ENCODE measurements at places on chromosomes 3 and 15.

DNA sequence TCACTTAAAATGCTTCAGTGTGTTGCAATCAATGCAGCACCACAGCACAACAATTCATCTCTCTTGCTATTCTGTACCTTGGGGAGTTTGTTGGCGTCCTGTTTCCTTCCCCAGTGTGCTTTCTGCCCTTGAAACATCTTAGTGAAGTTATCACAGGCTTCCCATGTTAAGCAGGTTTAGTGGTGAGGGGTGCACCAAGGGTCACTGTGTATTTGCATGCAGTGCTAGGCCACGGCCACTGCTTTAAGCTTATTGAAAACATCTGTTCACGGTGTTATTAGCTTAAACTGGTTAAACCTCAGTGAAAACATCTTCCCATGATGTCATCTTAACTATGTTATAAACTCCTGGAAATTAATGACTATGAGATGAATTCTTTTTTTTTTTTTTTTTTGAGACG lies 217.3 kb upstream of the GOLIM4 start:
- no peak for DNase-seq

DNA sequence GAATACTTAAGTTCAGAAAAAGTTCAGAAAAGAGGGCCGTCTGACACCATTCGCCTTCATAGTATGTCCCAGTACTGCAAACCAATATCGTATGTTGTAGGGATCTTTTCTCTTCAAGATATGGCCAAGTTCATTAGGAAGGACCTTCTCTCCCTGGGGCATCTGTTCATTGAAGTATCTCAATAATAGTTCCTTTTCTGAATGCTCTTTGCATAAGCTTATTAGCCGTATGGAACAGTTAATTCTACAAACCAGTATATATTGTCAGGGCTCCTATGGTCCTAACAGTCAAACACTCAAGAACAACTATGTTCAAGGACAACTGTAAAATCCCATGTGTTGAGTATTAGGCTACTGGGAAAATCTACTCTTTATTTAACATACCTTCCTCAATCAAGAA lies 203.1 kb downstream of the KLHL25 start:
- DNase-seq, result no peak

GRCh38 chr3:179750720-179751328 lies 98.0 kb downstream of the USP13 start:
- DNase-seq, result peak; percentile 68

GRCh38 chr3:49639551-49639950 lies 34.6 kb upstream of the APEH start:
- no peak for DNase-seq

GRCh38 chr15:58535894-58536293 lies 104.1 kb downstream of the LIPC start:
- DNase-seq, result no peak

GRCh38 chr15:50055332-50055731 lies 63.7 kb downstream of the ATP8B4 start:
- DNase-seq, result peak; percentile 80

DNA sequence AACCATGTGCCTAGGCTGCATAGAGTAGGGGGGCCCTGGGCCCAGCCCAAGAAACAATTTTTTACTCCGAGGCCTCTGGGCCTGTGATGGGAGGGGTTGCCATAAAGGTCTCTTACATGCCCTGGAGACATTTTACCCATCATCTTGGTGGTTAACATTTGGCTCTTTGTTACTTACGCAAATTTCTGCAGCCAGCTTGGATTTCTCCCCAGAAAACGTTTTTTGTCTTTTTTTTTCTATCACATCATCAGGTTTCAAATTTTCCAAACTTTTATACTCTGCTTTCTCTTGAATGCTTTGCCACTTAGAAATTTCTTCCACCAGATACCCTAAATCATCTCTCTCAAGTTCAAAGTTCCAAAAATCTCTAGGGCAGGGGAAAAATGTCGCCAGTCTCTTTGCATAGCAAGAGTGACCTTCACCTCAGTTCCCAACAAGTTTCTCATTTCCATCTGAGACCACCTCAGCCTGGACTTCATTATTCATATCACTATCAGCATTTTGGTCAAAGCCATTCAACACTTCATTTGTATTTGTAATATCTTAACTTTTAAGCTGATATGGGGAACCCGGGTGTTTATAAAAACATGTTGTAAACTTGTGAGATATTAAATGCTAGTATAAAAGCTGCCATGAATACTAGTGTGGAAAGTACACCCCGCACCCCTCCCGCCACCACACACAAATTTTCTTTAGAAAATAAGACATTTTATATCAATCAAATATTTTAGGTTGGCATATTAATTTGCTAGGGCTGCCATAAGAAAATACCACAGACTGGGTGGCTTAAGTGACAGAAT lies 56.0 kb upstream of the PLSCR4 start:
- no peak for DNase-seq

GRCh38 chr3:38738630-38739395 lies 77.2 kb downstream of the SCN10A start:
- DNase-seq, result peak; percentile 51

GRCh38 chr15:69522361-69522760 lies 69.7 kb downstream of the RPLP1 start:
- no peak for DNase-seq

GRCh38 chr3:128714887-128715491 lies 11.0 kb upstream of the RAB7A start:
- DNase-seq, result peak; percentile 98

- DNase-seq, result no peak
These were observed 287.6 kb downstream of the IL5RA start for GRCh38 chr3:2822611-2823010.

DNA sequence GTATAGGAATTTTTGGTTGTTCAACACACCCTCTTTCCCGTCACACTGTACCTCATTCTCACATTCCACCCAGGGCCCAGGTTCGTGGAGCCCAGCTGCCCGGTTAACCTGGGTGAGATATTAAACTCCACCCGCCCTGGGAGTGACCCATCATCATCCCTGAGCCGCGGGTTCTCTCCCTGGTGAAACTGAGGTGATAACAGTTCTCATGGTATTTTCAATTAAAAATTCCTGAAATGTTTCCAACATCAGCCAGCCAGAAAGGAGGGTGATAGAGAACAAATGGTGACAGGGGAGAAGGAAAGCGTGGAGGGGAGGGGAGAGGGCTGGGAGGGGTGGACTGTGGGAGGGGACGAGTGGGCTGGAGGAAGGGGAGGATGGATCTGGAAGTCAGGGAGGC lies 148.8 kb downstream of the ALDH1A2 start:
- DNase-seq, result no peak

DNA sequence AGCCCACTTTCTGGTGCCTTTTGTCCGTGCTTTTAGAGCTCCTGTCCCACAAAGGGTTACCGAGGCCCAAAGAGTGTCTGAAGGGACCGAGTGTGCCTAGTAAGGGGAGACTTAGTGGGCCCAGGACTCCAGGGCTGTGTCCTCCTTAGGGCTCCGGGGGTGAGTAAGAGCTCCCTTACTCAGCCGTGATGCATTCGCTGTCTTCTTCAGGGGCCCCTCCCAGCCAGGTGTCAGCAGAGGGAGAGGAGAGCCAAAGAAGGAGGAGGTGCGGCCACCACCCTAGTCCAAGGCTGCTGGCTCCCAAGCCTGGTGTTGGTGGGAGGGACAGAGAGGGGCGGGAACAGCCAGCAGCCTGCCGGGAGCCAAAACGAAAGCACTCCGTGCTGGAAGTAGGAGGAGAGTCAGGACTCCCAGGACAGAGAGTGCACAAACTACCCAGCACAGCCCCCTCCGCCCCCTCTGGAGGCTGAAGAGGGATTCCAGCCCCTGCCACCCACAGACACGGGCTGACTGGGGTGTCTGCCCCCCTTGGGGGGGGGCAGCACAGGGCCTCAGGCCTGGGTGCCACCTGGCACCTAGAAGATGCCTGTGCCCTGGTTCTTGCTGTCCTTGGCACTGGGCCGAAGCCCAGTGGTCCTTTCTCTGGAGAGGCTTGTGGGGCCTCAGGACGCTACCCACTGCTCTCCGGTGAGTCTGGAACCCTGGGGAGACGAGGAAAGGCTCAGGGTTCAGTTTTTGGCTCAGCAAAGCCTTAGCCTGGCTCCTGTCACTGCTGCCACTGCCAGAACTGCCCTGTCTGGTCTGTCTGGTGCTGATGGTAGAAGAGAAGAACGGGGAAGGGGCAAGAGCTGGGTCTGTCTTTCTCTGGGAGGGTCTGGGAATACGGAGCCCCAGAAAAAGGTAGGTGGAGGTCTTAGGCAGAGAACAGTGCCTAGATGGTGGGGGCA lies at the start of gene IL17RC:
Gene IL17RC, plus strand, starts transcription at position 365 of the 947 bp plus-strand sequence. Its CDS starts 218 bp downstream, at position 583.
- no peak for DNase-seq

GRCh38 chr15:43625106-43625505 lies 6.5 kb upstream of the STRC start:
- no peak for DNase-seq

DNA sequence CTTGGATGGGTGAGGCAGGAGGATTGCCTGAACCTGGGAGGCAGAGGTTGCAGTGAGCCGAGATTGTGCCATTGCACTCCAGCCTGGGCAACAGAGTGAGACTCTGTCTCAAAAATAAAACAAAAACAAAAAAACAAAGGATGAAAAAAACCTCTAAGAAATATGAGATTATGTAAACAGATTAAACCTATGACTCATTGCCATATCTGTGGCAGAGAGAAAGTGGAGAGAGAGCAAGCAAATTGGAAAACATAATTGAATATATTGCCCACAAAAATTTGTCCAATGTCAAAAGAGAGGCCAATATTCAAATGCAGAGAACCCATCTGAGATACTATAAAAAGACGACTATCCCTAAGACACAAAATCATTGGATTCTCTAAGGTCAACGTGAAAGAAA lies 1106.0 kb downstream of the OTOL1 start:
- no peak for DNase-seq

DNA sequence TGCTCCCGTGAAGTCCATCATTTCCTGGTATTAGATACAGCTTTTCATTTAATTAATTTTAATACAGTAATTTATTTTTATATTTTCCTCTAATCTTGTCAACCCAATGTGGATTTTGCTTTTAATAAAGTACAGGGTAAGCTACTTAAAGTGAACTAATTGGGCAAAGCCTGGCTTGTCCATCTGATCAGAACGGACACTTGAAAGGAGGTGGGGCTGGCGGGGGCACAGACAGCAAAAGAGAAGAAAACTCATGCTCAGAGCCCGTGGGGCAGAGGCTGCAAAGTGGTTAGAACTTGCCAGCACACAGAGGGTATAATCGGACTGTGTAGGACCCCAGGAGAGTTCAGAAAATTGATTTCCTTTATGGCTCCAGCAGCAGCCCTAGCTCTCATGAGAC lies 443.1 kb upstream of the MDFIC2 start:
- no peak for DNase-seq

- no peak for DNase-seq
These were observed 34.4 kb downstream of the B3GNT5 start for GRCh38 chr3:183287301-183287971.

GRCh38 chr15:78691167-78691850 lies 50.3 kb upstream of the CHRNB4 start:
- DNase-seq, result no peak

DNA sequence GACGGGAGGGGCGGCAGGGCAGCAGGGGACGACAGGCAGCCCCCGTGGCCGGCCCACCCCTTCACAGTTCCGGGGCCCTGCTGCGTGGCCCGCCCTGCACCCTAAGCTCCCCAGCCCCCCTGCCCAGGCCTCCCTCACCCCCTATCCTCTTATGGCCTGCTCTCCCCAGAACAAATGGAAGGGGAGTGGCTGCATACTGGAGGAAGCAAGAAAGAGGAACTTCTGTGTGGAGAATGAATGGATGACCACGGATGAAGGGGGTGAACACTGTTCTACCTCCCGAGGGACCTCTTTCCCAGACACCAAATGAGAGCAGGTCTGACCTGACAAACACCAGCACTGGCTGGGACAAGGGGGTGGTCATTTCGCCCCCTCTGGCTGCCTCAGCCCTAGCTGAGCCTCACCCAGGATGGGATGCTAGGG lies 25.0 kb downstream of the SEC61A1 start:
- DNase-seq, result peak; percentile 70

GRCh38 chr3:195543500-195544229 lies 540 bp upstream of the PPP1R2 start:
- no peak for DNase-seq

DNA sequence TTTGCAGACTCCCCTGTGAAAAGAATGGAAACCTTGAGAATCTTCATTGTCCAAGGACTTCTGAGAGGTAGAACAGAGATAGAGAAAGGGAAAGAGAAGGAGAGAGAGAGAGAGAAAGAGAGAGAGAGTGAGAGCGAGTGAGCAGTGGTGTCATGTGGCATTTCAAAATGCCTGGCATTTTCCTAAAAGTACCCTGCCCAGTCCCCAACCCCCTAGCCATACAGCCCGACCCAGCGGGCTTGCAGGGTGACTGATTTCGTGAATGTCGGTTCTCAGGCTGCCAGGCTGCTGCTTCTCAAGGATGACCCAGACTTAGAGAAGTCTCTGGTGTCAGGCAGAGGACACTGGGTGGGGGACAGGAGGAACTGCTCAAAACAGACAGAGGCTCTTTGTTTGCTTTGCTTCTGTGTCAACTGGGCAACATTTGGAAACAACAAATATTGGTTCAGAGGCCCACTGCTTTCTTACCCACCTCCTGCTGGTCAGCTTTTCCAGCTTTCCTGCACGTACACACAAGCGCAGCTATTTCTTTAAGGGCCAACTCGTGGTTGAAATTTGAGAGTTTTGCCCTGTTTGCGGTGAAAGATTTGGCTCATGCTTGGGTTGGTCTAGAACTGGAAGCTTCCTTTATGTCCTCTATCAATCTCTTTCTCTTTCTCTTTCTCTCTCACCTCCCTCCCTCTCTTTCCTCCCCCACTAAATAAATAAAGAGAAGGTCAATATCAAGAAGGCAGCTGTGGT lies 3.7 kb upstream of the TF start:
- no peak for DNase-seq
